ENCODE measurements at places on chromosomes 2 and 18.

GRCh38 chr2:181746844-181747243, 66.5 kb upstream of the NEUROD1 start:
- no peak for DNase-seq

DNA sequence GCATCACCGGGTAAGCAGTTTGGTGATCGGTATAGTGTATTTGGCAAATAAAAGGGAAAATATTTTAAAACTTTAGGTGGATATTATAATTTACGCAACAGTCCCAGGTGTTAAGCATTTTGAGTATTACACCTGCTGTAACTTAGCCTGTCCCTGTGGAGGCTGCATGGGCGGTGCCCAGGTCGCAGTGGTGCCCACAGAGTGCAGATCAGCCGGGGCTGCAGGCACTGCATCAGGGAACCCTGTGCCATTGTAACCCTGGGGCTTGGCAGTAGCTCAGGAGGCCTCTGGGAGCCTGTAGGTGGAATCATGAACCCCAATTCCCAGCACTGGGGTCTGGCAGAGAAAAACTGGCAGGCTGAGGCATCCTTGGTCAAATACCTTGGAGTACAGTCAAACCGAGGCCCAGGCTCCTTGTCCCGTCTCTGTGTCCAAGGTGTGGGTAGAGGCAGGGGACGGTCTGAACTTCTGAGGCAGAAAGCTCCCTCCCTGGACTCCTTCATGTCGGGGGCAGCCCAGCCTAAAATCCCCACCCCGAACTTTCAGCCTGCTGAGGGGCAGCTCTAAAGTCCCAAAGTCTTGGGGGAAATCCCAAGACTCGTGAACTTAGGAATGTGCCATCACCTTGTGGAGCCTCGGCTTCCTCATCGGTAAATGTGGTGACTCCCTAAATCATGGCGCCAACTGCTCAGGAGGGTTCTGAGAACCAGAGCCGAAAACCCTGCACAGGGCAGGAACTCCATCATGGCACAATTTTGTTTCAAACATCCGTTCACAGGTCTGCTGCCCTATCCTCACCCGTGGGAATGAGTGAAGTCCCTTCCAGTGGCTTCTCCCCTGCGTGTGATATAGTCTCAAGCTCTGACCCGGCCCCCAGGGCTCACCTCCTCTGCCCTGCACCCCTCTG, 85.7 kb downstream of the INHBB start:
- no peak for DNase-seq

- DNase-seq = no peak
Observed at GRCh38 chr2:34143149-34143548, 544.0 kb upstream of the FAM98A start.

GRCh38 chr2:44286119-44286883, 11.0 kb downstream of the SLC3A1 start:
- DNase-seq = no peak

DNA sequence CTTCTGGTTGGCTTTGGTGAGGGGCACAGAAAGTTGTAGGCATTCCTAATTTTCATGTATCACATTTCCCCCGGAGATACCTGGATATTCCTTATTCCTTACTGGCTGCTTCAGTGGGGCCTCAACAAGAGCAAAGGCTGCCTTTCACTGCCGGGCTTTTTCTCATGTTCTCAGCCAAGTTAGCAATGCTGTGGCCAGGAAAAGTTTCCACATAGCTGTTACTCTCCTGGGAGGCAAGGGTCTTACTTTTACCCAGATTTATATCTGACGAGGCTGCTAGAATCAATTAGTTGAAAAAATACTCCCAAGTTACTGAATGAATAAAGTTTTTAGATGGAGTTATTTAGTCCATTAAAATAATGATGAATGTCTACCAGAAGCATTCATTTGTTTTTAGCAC, 230.5 kb downstream of the ZNF407 start:
- no peak for DNase-seq
